ENCODE measurements at places on chromosomes 4 and X.

DNA sequence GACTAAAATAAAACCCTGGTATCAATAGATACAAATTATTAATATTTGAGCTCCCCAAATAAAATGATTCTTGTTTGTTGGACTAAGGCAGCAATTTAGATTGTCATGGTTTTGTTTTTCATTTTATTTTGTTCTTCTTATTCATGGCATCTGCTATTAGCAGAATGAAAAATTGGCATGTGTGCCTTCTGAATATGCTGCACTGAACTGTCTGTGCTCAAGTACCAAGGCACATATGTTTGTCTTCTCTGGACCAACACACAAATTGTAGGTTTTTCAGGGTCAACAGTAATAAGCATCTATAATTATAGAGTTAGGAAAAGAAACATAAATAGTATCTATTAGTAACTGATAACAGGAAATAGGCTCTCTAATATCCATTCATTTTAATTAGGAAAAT, 121.1 kb downstream of the BANK1 start:
- no peak for DNase-seq

DNA sequence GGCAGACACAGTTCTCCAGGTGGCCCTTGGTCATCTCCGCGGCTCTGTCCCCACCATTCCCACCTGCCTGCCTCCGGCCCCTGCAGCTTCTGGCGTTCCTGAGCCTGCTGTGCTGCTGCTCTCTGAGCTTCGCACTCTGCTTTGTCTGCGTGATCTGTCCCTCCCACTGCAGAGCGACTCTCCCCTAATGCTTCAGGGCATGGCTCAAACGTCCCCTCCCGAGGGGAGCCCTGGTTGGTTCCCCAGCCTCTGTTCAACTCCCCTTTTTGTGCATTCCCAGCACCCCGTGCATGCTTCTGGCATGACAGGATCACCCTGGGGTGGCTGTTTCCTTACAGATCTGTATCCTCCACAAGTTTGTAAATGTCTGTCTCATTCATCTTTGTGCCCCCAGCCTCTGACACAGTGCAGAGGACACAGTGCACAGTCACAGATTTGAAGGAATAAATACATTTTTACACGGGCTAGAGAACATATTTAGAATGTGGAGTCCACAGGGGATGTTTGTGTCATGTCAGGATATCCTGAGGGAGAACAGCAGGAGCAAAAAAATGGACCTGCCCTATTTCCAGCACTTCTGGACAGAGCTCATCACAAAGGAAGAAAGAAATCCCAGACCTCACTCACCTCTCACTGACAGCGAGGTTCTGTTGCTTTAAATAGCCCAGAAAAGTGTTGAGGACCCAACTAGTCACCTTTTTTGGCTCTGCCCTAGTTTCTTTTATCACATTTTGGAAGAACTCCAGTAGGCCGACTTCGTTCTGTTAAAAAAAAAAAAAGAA, 72.6 kb downstream of the GATB start:
- no peak for DNase-seq

GRCh38 chr4:152778656-152779512, 646 bp downstream of the TIGD4 start:
- peak; percentile 9 for DNase-seq

GRCh38 chr4:95124906-95125504, 367.2 kb downstream of the BMPR1B start:
- DNase-seq, result no peak

GRCh38 chrX:26466387-26466786, 250.4 kb downstream of the MAGEB5 start:
- no peak for DNase-seq

- no peak for DNase-seq
Observed at GRCh38 chrX:7019555-7019954, 128.0 kb upstream of the STS start.

DNA sequence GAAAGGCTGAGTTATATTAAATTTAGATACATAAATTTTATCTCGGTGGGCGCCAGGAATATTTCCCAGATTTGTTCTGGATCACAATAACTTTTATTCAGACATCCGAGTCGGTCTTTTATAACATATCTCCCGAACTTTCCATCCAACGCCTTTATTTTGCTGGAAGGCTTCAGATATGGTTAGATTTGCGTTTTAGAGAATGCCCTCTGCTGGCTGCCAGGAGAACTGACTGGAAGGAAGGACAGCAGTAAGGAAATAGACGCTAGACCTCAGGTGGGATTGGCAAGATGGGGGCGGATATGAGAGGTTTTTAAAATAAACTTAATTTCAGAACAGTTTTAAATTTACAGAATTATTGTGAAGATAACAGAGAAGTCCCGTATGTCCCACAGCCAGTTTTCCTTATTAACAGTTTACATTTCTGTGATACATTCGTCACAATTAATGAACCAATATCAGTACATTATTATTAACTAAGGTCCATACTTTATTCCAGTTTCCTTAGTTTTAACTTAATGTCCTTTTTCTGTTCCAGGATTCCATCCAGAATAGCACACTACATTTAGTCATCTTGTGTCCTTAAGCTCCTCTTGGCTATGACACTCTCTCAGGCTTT, 4.6 kb upstream of the KANTR start:
- no peak for DNase-seq

DNA sequence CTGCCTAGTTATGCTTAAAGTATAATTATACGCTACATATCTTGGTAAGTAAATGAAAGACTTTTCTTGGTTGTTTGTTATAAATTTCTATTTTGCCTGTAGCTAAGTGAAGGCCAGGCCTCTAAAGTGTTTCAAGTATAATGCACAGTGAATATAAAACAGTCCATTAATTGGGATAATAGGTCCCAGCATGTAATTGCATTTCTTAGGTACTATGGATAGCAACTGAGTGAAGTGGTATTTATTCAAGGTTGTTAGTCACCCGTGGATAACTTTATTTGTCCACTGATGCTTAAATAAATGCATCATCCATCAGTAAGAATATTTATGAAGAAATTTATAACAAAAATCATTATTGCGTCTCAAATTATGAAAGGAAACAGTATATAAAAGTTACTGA, 59.1 kb downstream of the TEX13C start:
- no peak for DNase-seq

DNA sequence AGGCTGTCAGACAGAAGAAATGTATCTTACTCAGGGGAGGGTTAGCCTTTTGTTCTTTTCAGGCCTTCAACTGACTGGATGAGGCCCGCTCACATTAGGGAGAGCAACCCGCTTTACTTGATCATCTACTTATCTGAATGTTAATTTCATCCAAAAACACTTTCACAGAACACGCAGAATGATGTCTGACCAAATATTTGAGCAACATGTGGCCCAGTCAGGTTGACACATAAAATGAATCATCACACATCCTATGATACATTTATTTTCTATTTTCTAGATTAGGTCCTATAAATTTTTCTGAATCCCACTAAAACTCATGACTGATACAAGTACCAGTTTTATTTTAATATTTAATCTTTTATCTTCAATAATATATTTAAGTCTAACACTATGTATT, 260.3 kb downstream of the IL15 start:
- no peak for DNase-seq

GRCh38 chr4:107278791-107279483, 242.8 kb upstream of the DKK2 start:
- no peak for DNase-seq

DNA sequence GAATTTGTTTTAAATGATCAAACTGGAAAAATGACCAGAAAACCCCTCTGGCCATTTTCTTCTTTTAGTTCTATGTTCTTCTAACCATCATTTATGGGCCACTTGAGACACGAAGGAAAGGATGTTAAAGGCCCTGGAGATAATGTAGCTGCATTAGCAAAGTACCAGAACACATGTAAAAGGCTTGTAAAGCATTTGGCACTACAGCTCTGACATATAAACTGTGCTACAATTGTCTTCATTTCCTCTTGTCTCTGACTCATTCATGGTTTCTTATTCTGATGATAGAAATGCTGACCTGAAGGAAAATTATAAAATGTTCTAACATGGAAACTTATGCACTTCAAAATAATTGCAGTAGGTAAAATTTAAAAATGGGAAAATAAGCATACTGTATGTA, 388.7 kb downstream of the FAT4 start:
- no peak for DNase-seq

- DNase-seq, result no peak
Observed at GRCh38 chr4:159134429-159134828, 31.6 kb downstream of the RAPGEF2 start.

- DNase-seq, result no peak
Observed at GRCh38 chr4:117621673-117622072, 412.6 kb upstream of the NDST3 start.

- no peak for DNase-seq
Observed at GRCh38 chr4:154574311-154574710, 11.5 kb downstream of the FGB start.

DNA sequence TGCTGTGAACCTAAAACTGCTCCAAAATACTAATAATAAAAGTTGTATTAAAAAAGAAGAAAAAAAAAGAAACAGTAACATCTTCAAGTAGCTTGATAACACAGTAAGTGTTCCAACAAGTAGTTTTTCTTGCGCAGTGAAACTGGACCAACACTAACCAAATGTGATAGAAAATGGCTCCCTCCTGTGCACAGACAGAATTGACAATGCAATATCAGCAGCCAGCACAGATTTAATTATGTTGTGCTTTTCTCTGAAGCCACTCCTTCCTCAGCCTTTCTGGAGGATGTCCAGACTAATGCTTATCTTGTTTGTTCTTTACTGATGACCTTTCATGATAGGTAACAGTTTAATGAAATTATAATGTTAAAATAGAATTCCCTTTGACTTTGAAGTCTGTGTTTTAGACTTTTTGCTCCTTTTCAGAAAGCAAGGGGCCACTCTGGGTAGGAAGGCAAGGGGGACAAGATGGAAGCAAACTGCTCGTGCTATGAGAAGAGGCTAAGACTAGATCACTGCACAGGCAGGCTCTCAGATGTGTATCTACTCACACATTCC, 147.1 kb upstream of the RPL34 start:
- DNase-seq, result no peak
